ENCODE measurements at places on chromosomes 11 and 22.

DNA sequence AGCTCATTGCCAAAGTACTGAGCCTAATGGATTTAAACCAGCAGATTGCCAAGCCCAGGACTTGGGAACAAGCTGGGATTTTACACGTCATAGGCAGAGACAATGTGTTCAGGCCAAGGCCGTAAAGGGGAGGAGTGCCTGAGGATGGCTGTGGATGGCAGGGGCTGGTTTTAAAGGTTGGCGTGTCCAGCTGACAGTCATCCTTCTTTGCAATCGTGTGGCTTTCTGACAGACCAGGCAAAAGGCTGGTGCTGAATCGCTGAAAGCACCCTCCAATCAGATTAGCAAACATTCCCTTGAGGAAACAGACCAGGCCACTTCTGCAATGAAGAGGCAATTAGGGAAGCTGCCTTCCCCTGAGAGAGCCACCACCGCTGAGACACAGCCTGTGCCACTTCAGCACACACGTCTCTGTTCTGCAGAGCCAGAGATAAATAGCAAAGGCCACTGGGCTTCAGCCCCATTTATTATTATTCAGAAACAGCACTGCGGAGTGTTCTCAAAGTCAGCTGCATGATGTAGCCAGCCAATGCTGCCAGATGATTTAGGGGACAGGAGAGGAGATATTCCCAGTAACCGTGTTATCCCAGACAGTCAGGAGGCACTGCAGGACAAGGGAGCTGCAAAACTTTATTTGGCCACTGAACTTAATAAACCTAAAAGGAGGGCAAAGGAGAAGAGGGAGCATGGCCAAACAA is 54.2 kb upstream of the CSNK2A3 start:
- DNase-seq, result no peak

- no peak for DNase-seq
These were observed 6.0 kb downstream of the CASTOR1 start for GRCh38 chr22:30283342-30283741.

DNA sequence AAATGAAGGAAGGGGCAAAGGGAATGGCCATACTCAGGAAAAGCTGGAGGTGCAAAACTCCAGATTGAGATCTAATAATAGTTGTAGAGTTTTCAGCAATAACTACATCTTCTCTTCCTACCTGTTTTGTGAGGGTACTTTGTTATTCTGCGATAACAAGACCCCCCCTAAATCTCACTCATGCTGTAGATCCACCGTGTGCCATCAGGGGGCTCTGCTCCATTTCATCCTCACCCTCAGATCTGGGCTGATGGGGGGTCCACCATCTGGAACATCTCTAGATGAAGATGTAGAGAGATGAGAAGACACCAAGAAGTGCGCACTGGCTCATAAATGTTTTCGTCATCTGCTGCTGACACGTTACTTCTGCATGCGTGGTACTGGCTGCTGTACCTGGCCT is 135.9 kb upstream of the KIRREL3 start:
- DNase-seq, result no peak

DNA sequence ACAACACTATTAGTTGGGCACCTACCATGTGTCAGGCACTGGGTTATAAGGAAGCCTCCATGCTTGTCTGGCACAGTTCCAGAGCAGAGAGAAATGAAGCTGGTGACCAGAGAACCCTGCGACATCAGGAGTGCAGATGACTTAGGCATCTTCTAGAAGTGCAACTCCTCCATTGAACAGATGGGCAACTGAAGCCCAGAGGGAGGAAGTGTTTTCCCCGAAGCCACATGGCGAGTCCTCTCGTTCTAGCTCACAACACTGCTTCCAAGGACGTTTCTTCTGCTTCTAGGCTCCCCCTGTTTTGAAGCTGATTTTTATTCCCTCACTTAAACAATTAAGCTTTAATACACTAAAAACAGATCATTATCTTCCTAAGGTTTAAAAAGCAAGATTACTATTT is 109.8 kb upstream of the SYT13 start:
- no peak for DNase-seq

DNA sequence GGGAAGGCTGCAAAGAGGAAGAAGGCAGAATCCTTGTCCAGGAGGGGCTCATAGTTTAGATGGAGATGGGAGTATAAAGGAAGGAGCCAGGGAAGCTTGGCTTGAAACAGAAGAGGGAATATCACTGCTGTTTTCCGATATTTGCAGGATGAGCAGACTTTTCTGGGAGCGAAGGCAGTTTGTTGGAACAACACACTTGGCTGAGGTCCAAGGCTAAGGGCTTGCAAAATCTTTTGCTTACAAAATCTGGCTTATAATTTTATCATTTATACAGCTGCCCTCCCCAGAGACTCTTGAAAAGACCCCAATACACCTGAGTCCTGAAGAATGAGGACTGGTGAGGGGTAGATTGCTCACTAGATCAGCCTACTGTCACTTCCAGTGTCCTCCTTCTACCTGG is 174.8 kb downstream of the NELL1 start:
- no peak for DNase-seq

DNA sequence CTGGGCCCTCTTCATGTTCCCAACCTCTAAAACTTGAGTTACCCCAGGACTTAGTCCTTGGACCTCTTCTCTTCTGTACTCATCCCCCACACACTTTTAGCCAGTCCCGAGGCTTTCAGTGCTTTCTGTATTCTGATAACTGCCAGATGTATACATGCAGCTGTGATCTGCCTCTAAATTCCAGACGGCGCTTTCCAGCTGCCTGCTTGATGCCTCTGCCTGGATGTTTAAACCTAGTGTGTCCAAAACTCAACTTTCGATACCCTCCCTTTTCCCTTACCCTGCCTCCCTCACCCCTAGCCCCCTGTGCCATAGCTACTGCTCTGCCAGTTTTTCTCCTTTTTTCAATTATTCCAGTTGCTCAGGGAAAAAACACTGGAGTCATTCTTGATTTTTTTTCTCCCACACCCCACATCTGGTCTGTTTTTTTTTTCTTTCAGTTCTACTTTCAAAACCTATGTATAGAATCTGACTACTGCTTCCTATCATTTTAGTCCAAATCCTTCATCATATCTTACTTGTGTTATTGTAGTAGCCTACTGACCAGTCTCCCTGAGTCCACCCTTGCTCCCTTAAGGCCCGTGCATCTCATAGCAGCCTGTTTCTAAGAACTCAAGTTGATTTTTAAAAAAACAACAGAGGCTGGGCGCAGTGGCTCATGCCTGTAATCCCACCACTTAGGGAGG is 32.9 kb upstream of the TECTA start:
- DNase-seq, result no peak

- no peak for DNase-seq
These were observed 88.9 kb upstream of the CLNS1A start for GRCh38 chr11:77726524-77726923.

DNA sequence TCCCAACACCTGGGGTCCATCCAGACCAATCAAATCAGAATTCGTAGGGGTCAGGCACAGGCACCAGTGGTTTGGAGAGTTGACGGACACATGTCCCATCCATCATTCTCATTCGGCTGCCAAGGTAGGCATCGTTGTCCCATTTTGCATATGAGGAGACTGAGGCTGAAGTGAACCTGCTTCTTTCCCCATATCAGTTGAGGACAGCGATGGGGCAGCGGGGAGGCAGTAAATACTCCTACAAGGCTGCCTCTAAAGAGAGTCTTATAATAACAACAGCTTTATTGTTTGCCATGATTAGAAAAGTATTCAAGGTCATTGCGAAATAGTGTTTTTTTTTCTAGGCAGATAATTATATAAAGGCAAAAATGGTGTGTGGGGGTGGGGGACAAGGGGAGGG is 1.6 kb upstream of the BEST1 start:
- DNase-seq, result no peak

DNA sequence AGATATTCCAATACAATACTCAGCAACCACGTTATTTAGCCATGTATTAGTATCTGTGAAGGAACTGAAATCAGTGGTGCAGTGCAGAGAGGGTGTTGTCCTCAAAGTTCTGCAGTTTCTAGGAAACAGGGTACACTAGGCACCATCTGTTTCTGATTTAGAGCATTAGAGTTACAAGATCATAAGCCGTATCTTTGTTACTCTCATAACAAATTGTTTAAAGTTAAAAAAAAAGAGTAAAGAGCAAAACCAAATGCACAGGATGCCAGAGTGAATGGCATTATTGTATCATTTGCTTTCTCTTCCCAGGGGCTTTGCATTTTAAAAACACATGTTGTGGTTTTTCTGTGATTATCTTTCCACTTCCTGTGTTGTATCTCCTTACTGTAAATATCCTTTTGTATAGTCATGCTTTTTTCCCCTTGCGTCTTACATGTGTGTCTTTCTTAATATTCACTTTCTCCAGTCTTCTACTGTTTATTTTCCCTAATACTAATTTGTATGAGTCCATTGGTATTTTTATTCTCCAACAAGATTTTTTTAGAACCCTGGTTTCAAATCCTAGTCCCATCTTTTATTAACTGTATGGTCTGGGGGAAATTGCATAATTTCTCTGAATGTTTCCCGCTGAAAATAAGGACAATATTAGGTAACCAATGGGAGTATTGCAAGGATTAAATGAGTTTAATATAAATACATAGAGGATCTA is 15.2 kb upstream of the NUP160 start:
- DNase-seq, result no peak

DNA sequence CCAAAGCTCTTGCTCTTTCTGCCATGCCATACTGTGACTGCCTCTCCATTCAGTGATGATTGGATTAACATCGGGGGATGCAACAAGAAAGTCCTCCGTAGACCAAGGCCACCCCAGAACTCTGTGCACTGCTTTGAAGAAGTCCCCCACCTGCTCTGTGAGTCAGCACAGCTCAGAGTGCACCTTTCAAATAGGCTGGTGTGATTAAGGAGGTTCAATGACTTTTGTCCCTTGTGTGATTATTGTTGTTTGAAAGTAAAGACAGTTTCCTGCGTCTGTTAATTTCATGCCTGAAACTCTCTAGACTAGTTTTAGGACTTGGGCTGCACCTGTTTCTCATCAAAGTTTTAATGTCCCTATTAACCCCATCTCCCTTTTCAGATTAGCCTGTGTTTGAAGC is 33.0 kb upstream of the DBX1 start:
- no peak for DNase-seq

DNA sequence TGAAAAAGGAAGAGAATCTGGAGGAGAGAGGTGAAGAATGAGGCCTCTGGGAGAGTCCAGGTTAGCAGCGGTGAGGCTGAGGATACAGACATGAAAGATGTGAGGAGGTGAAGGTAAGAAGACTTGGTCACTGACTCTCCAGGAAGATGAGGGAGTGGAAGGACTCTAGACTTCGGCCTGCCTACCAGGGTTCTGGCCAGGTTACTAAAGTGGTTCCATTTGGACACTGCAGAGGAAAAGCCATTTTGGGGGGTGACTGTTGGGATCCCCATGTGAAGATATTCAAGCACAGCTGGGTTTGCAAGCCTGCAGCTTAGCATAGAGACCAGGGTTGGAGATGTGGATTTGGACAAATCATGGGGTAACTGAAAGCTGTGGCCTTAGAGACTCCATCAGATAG is 7.8 kb downstream of the DCHS1 start:
- no peak for DNase-seq

DNA sequence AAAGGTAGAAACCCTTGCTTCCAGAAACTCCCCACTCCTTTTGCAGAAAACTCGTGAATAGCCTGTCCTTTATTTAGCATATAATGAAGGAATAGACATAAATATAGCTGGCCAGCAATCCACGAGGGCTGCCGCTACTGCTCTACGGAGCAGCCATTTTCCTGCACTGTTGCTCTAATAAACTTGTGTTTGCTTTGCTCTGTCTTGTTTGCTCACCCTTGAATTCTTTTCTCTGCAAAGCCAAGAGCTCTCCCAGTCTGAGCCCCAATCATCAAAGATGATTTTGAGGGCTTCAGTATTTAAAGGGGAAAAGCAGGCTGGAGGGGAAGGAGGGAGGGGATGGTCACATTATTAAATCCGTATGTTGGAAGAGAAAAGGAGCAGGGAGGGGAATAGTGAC is 16.6 kb upstream of the CHKA start:
- DNase-seq, result no peak

DNA sequence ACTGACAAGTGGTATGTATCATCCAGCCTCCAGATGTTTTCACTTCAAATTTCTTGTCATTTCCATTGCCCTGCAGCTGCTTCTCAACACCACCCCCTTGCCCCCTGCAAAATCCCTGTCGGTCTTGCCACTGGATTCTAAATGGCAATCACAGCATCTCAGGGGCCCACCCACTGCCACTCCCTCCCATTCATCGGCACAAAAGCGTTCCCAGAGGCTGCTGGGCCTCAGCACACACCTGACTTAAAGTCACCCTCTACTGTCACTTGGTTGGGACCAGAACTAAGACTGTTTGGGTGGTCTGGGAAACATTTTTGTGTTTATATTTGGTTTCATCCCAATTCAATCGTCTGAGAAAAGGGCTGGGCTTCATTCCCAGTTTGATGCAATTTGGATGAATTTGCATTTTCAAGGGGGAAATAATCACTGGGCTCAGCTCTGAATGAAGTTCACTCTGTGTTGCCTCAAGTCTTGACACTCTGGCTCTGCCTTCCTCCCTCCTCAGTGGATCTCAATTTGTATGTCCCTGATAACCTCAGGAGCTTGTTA is 27.1 kb downstream of the SYT13 start:
- DNase-seq, result no peak

DNA sequence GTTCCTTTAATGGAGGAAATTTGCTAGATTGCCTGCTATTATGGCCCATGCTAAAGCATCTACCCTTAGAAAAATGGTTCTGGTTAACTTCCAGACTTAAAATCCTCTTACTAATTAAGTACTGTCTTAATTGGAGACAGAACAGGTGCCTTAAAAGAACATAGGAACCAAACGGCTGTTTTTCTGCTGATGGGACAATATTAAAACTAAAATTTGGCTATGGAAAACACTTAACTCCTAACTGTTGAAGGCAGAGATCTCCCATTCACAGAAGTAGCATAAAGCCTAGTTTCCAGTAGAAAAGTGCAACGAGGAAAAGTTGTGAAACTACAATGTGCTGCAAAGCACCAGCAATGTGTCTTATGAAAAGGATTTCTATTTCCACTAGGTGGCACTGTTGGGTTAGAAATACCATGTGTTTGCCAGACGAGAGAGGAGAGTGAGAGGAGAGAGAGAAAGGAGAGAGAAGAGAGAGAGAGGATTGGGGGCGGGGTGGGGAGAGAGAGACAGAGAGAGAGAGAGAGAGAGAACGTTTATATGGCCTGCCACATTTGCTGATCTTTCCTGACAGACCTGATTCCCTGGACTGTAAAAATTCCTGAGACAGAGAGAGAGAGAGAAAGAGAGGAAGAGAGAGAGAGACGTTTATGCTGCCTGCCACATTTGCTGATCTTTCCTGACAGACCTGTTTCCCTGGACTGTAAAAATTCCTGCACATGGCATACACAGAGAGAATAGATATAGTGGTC is 51.5 kb downstream of the FAM181B start:
- DNase-seq, result no peak

- no peak for DNase-seq
These were observed 49.7 kb downstream of the GRIK4 start for GRCh38 chr11:120561286-120561685.

GRCh38 chr22:27220339-27220738 is 563.0 kb downstream of the MIAT start:
- DNase-seq, result no peak

- no peak for DNase-seq
These were observed 103.6 kb upstream of the HSD17B12 start for GRCh38 chr11:43576803-43577521.

GRCh38 chr11:33160136-33160535 is 1.1 kb downstream of the CSTF3 start:
- DNase-seq, result no peak

- no peak for DNase-seq
These were observed 10.3 kb upstream of the THOC5 start for GRCh38 chr22:29563652-29564460.

GRCh38 chr11:36600180-36600579 is 2.1 kb upstream of the RAG2 start:
- no peak for DNase-seq
